Activated naive CD4-positive, alpha-beta T cell (primary cell): ENCODE measurements at places on chromosomes 11 and 22.

DNA sequence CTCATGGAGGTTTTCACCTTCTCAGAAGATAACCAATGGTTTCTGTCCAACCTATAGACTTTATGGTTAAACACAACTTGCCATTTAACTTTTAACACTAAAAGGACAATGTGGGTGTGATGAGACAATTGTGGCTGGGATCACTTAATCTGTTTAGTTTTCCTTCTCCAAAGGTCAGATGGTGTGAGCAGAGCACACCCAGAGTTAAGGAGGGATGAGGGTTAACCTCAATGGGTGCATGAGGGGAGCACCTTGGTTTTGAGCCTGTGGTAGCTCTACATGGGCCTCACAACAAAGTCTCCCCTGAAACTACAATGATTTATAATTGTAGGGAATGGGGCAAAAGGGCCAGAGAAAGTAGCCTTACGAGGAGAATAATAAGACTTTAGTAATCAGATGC lies 28.9 kb upstream of the CHRM4 start:
- no peak for DNase-seq

DNA sequence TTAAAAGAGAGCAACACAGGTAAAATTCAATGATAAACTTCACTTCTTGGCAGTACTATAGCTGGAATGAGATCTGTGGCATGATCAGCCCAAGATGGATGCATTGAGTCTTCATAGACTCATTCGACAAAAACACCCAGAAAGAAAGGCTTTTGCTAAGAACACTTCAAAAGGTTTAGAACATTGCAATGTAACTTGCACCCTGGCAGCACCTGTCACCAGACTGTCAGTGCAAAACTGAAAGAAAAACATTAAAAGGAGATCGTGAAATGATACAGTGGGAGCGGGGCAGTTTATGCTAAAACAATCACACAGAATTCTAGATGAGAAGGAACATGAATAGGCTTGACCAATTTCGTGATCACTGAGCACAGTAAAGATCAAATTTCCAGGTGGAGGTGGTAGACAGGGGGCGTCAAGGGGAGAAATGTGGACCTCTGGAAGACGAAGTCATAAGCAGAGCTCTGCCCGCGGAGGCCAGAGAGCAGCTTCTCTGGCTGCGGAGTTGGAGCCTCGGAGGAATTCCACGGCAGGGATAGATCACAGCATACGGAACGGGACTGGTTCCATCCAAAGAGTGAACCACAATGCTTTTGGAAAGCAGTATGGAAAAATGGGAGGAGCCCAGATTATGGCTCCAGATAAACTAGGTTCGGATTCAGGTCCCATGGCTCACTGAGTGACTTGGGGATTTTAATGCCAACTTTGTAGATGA lies 11.9 kb downstream of the VSIG10L2 start:
- DNase-seq: no peak

DNA sequence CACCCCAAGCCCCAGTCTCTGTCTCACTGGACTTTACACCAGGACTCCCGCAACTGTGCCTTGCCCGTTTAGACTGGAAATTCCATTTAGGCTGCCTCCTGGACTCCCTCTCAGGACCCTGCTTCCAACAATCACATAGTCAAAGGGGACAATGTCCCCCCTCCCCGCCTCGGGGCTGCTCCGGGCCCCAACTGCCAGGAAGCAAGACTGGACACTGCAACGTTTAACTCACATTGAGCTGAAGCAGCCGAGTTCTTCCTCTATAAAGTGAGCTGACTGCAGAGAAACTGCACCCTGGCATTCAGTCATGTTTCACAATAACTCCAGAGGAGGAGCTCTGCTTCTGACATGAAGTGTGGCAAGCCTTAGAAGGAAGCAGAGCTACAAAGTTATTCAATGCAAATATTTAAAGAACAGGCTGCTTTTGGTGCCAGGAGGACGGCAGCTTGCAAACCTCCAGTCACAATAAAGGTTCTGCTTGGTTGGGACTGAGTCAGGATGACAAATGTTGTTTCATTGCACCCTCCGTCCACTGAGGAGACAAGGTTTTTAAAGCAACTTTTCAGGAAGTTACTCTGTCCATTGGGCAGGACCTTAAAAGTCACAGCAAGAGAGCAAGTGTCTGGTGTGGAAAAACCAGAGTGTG lies 19.9 kb downstream of the PACSIN2 start:
- no peak for DNase-seq

- DNase-seq: no peak
These were observed 322.7 kb downstream of the BLID start for GRCh38 chr11:121793291-121793690.

GRCh38 chr11:4095509-4096230 lies 1.1 kb downstream of the RRM1 start:
- DNase-seq: no peak

DNA sequence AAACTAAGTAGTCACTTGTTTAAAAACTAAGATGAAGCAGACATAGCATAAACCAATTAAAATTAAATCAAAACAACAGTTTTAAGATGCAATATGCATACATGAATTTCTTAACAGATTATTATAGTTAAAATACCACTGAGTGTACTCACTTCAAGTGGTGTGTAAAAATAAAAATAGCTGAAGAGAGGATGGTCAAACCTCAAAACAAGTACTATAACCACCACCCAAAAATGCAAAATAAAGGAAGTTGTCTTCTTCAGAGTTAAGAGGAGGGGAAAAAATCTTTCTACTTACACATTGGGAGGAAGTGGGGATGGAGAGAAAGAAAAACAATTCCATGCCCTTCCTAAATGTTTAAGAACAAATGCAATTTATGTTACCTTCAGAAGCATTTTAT lies 31.9 kb downstream of the RRAS2 start:
- no peak for DNase-seq

GRCh38 chr11:68038226-68038717 lies 553 bp upstream of the TCIRG1 start:
- DNase-seq: no peak

DNA sequence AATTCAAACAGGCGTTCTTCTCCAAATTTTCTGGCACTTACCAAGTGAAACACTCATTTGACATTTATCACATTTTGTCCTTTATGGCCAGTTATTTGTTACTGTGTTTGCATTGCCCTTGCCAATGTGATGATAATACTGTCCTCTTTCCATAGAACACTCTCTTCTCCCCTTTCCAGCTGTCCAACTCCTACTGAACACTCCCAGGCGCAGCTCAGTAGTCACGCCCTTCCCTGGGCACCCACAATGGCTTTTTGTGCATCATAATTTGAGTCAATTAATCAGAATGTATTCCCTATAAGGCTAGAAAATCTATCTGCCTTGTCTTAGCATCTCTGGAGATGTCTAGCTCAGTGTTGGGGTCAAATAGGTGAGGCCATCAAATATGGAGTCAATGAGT lies 21.2 kb upstream of the B3GAT1 start:
- no peak for DNase-seq

GRCh38 chr22:32044913-32045312 lies 1.9 kb downstream of the SLC5A1 start:
- no peak for DNase-seq

DNA sequence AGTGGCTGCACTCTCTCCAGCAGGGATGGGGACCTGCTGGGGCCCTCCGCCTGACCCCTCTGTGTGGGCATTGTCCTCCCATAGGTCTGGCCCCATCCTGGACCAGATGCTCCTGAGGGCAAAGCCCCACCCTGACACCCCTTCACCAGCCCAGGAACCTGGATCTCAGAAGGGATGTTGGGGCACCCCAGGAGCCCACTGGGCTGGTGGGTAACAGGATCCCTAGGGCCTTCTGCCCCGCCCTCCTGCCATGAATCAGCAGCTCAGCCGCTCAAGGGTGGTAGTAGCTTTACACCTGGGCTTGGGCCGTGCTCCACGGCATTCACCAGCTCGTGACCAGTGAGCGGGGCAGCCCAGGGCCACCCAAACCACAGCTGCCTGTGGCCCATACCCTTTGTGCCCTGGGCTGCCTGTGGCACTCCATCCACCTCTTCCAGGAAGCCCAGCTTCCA lies 1.0 kb upstream of the MAPK12 start:
- DNase-seq: no peak

DNA sequence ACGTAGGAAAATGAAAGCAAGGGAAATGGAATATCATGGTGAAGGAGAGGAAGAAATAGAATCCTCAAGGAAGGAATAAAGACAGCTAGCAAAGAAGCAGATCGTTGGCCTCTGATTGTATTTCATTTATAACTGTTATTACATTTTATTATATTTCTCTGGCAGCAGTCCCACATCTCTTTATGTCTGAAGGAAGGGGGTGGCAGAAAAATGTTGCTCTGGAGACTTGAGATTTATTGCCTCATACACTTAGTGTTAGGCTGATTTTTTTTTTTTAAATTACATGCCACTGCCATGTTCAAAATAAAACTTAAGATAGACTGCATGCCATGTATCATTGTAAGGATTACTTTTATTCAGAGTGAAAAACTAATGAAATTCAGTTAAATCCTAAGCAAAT lies 971.7 kb upstream of the CHORDC1 start:
- no peak for DNase-seq

- no peak for DNase-seq
These were observed 54.9 kb upstream of the HMGXB4 start for GRCh38 chr22:35202376-35202775.

- no peak for DNase-seq
These were observed 418.5 kb upstream of the SYN3 start for GRCh38 chr22:33476716-33477115.

DNA sequence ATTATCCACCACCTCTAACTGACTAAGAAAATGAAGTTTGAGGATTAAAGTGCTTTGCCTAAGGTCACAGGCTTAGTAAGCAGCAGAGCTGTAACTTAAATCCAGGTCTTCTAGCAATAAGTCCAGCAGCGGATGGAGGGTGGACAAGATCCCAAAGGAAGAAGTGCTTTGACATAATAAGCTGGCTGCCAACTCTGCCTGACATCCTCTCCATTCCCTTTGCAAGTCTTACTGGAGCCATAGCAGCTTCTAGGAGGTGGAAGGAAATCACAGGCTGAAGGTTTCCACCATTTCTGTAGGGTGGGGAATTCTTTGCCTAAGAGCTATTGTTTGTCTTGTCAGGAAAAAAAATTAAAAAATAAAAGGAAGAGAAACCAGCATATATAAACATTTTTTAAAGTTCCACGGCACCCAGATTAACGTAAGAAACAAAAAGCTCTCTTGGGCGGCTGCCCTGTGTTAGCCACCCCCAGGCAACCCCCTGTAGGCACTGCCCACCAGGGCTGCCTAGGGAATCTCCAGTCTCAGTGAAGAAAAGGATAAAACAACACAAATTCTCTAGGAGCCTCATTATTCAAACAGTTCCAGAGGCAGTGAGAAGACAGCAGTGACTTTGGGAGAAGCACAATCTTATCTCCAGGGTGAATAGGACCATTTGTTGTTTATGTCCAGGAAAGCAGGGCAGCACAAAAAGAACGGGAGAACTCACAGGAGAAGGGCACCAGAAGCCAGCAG lies 380.8 kb upstream of the CADM1 start:
- no peak for DNase-seq

DNA sequence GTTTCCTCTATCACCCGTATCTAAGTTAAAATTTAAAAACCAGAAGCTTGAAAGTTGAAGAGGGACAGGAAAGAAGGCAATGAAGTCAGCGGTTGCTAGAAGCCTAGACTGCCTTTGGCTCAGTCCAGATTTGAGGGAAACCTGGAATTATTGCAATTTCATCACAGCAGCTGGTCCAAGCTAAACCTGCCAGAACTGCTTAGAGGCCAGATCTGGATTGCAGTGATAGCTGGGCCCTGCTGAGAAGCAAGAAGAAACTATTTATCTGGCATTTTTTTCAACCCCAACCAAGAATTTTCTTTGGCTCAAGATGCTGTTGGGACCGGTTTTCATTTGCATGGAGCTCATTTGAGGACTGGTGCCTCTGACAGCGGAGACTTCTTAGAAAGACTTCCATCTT lies 121.5 kb upstream of the TEAD1 start:
- no peak for DNase-seq

GRCh38 chr22:43840851-43841250 lies 21.5 kb downstream of the SULT4A1 start:
- no peak for DNase-seq

GRCh38 chr11:100294748-100295147 lies 392.3 kb upstream of the ARHGAP42 start:
- no peak for DNase-seq

- DNase-seq: peak; percentile 64
These were observed at the start of gene IFITM1 for GRCh38 chr11:313787-314553. TSS of gene IFITM1 (plus strand) at chr11:314040. CDS start at chr11:314171, 131 bp downstream.

- no peak for DNase-seq
These were observed 9.3 kb upstream of the GLB1L3 start for GRCh38 chr11:134266841-134267251.

DNA sequence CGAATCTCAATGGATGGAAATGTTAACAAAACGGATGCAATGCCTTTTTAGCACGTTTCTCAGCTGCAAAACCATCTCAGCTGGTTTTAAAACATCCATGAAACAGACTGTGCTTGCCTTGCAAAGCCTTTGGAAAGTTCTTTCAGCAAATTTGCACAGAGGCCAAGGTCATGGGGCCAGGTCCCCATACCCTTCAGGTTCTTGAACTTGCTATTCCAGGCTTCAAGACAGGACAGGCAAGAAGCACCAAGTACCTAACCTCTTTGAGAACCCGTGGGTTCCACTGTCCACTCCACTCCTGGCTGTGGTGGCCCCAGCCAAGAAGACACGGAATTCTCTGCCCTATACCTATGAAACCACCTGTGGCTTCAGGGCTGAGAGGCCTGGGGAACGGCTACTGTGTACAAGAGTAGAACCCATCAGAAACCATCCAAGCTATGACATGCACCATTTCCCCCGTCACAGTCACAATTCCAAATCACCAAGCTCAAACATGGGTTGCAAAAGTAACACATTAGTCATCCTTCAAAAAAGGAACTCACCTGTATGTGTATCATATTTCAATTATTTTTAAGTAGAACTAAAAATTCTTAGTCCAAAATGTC lies 17.0 kb downstream of the TNKS1BP1 start:
- no peak for DNase-seq

- DNase-seq: no peak
These were observed 283.4 kb downstream of the BRD1 start for GRCh38 chr22:49544286-49544685.

GRCh38 chr11:34653851-34654482 lies 33.1 kb downstream of the EHF start:
- no peak for DNase-seq

- DNase-seq: no peak
These were observed 63.6 kb upstream of the TIMP3 start for GRCh38 chr22:32737811-32738497.

DNA sequence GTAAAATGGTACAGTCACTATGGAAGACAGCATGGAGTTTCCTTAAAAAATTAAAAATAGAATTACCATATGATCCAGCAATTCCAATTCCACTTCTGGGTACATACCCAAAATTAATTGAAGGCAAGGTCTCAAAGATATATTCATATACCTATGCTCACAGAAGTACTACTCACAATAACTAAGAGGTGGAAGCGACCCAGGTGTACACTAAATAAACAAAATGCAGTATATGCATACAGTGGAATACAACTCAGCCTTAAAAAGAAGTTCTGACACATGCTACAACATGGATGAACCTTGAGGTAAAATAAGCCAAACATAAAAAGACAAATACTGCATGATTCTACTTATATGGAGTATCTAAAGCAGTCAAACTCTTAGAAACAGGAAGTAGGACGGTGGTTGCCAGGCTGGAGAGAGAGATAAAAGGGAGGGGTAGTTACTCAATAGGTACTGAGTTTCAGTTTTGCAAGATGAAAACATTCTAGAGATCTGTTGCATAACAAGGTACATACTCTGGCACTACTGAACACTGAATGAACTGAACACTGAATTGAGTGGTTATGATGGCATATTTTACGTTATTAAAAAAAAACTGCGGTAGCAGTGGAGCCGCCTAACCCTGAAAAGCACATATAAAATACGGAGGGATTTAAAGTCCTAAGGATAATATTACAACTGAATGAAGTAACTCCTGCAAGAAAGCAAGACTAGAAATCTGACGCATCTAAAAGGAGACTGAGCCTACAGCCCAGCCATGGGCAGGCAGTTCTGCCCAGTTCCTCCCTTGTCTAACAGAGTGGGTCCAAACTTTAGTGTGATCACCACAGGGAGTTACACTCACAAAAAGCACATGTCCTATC lies 12.8 kb downstream of the DGCR2 start:
- no peak for DNase-seq
